ENCODE measurements at places on chromosomes 4 and X.
A peak's percentile ranks its signal among the peaks of the same experiment; 100 is the strongest.

- DNase-seq, result no peak
Measured at GRCh38 chrX:118519411-118520215, 24.0 kb downstream of the DOCK11 start.

DNA sequence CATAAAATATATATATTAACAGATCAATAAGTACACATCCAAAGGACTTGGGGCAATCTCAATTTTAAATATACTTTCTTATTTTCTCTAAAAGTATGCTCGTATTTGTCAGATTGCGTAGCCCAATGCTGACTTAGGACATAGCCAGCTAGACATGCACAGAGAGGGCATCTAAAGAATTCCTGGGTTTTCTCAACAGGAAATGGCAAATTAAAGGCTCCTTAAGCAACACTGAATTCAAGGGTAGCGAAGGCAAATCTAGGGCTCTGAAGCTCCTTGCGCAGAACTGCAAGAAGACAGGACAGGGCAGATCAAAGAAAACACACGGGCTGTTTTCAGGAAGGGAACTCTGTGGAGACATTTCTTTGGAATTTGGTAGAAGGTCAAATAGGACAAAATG is 94.6 kb upstream of the FTHL17 start:
- no peak for DNase-seq

- no peak for DNase-seq
Measured at GRCh38 chr4:183107891-183108459, 8.9 kb downstream of the WWC2 start.

- no peak for DNase-seq
Measured at GRCh38 chr4:140497747-140498636, at the start of gene MGAT4D. Gene MGAT4D (minus strand): TSS chr4:140498293. CDS start chr4:140498222, 71 bp downstream.

- DNase-seq, result no peak
Measured at GRCh38 chrX:38500141-38500540, 61.2 kb upstream of the TSPAN7 start.

- peak; percentile 13 for DNase-seq
Measured at GRCh38 chr4:81427344-81427821, 44.3 kb downstream of the RASGEF1B start.

DNA sequence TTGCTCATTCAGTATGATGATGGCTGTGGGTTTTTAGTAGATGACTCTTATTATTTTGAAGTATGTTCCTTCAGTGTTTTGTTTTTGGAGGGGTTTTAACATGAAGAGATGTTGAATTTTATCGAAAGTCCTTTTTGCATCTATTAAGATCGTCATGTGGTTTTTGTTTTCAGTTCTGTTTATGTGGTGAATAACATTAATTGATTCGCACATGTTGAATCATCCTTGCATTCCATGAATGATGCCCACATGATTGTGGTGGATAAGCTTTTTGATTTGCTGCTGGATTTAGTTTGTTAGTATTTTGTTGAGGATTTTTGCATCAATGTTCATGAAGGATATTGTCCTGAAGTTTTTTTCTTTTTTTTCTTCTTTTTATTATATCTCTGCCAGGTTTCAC is 347.4 kb upstream of the EPHA5 start:
- DNase-seq, result no peak

- DNase-seq, result no peak
Measured at GRCh38 chr4:42237451-42237850, 85.0 kb upstream of the BEND4 start.

- no peak for DNase-seq
Measured at GRCh38 chrX:127574829-127575228, 477.4 kb downstream of the ACTRT1 start.

DNA sequence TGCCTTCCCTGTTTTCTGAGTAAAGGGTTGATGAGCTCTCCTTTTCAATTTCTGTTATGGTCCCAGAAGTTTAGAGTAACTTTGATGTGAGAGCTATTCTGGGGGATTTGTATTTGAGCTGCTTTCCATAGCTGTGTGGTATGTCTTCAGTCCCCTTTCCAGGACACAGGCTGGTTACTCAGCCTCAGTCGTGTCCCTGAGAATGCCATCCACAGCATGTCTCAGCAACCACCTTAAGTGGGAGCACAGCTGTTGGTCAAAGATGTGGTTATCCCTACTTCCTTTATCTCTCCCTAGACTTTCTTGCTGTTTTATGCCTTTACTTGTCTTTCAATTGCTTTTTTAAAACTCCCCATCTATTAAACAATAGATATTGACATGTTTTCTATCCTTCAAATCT is 37.8 kb downstream of the RNF175 start:
- DNase-seq, result no peak

All from urothelium cell line (cell line).